GM06990 (cell line): ENCODE measurements at places on chromosomes 2 and 18.

GRCh38 chr2:110958346-110959119 is 162.2 kb upstream of the BCL2L11 start:
- DNase-seq = no peak

- no peak for DNase-seq
These were observed 15.9 kb upstream of the DSG2 start for GRCh38 chr18:31482051-31482450.

DNA sequence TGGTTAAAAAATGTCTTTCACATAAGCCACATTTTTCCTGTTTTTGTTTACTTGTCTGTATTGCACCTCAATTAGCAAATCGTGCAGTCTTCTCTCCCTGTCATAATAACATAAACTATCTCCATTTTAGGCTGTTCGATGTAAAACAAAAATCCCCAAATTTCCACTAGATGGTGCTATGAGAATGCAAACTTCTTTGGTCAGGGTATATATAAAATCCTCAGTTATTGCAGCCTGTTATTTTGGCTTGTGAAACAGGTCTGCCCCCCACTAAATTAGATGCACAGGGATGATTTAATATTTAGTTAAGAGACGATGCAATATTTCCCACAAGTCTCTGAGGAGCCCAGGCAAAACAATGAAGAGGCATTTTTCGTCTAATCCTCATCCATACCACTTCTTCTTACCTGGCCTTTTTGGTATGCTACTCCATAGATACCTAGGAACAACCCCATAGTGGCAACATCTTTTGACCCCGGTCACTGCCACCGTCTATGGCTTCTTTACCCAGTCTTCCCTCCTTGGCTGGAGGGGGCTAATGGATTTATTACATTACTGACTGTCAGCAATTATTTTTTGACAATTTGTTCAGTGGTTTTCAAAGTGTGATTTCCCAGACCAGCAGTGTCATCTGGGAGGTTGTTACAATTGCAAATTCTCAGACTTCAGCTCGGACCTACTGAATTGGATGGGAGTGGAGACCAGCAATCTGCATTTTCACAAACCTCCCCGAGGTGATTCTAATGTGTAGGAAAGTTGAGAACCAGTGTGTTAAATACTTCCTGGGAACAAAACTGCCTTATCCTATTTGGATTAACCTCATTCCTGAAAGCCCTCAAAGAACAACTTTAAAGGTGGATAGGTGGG is 117.4 kb upstream of the CWC22 start:
- no peak for DNase-seq

GRCh38 chr2:6557737-6558136 is 308.0 kb downstream of the CMPK2 start:
- no peak for DNase-seq

DNA sequence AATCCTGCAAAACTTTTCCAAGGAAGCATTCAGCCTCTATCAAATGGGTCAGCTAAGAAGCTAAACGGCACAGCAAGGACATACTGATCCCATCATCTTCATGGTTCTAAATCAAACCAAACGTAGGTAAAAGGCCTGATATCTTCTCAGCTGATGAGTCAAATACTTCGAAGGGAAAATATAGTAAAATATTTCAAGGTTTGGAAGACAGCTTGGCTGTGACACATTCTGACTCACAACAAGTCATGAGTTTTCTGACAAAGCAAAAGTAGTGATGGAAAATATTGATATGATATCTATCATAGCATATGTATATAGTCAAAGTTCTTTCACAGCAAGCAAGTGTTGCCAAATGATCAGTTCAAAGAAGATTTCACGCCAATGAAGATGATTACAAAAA is 31.5 kb downstream of the DOCK10 start:
- no peak for DNase-seq

DNA sequence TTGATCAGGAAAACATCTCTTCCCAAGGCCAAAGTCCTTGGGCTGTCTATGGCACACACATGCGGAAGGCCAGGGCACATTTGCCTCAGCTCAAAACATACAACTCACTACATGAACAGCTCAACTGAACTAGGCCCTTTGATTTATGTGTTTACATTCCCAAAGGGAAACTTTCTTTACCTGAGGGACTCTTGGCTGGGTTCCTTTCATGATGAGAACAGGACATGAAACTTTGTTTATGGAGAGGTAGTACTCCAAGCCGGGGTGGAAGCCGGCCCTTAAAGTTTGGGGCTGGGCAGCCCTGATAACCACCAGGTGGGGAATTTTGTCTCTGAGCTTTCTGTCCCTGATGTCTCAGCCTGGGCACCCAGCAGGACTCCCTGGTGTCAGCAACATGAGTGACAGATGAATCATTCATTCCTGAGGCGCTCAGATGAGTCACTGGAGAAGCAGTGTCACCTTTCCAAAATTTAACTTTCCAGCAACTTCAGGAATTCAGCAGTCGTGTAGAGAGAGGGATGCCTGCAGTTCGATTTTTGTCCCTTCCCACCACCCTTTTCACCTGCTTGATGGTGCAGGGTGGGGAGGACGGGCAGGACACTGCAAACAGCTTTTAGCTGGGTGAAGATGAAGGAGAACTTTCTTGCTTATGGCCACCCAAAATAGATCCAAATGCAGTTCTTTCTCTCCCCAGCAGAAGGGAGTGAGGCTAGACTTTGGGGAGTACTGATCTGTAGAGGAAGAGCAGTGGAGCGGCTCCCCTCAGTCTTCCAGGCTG is 331.6 kb downstream of the DYSF start:
- DNase-seq = no peak

- no peak for DNase-seq
These were observed 196.3 kb downstream of the PDE1A start for GRCh38 chr2:182230561-182230960.

GRCh38 chr2:8525582-8526402 is 156.1 kb upstream of the ID2 start:
- DNase-seq = peak; percentile 79

GRCh38 chr18:27564066-27564465 is 379.0 kb upstream of the CHST9 start:
- no peak for DNase-seq

DNA sequence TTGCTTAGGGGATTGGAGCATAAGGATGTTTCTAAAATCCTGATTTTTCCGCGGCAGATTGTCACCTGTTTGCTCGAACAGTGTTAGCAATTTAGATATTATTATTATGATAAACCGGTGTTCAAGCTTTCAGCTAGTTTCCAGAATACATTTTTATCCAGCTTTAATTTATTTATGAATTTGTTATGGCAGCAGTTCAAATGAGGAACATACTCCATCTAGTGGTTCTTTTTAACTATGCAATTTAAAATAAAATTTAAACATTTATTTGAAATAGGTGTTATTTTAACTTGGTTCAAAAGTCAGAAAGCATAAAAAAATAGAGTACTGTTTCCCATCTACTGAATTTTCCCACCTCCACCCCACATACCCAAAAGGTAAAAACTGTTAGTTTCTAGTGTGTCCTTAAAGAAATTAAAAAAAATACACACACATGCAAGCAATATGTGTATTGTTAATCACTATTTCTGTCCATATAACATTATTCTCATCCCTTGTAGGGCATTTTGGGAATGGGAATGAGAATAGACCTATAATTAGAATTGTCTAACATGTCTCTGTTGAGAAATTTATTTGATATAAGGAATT is 23.2 kb downstream of the ACOXL start:
- DNase-seq = no peak

DNA sequence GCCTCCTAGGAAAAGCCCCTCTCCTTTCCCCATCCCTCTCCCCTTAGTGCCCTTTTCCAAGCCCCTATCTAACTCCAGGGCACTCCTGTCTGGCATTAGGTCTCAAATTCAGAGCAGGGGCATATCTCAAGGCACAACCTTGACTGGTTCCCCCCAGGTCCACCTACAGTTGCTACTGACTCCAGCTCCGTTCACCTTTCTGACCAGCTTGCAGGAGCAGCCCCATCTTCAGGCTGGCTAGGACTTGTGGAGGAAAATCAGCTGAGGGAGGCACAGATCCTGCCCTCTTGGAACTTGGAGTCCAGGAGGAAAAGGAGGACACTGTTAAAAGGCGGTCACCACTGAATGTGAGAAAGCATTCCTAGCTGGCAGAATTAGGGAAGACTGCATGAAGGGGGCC is 152.4 kb downstream of the ZFP36L2 start:
- DNase-seq = no peak

GRCh38 chr2:18423636-18424035 is 136.8 kb downstream of the RDH14 start:
- no peak for DNase-seq

DNA sequence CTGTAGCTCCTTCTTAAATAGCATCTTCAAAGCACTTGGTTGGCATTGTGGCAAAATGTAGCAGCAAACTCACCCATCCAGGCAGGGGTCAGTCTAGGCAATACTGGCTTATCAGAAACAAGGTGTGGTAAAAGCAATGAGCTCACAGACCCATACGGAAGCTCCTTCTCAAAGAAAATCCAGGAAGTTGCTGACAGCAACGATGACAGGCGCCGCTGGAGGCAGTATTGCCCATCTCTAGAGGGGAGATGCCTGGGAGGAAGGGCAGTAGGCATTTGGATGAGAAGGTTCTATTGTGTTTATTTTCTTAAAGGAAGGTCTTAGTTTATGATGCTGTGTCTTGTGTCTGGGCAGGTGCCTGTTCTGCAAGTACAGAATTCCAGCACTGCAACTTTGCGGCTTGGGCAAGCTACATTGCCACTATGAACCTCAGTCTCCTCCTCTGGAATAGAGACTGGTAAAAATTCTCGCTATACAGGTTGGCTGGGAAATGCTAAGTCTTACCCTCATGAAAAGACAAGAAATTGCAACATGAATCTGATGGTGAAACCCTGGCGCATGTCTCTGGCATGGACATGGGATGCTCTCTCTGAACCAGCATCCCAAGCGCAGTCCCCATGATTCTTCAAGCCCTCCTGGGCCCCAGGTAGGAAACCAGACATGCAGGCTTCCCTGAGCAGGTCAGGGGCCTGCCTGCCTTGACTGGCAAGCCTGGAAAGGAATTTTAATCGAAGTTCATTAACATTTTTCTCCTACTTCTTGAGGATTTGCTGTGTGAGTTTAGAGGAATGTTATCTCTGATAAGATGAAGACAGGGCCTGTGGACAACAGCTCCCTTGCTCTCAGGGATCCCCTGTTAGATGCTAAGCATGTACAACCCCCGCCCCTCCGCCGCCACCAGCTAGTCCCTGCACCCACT is 156.0 kb downstream of the TFCP2L1 start:
- no peak for DNase-seq

DNA sequence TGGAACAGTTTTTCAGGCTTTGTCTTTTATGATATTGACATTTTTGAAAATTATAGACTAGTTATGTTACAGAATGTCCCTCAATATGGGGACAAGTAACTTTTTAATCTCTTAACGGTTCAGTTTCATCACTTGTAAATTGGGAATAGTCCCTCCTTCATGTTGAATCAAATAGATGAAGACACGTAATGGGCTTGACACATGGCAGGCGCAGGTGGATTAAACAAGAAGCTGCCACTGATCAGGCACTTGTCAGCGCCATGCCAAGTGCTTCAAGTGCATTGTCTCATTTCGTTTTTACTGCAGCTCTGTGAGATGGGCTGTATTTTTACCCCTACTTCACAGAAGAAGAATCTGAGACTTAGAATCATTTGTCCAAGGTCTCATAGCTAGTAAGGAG is 9.5 kb upstream of the SMAD4 start:
- DNase-seq = no peak
